ENCODE measurements at places on chromosomes 6 and 20.
A peak's percentile ranks its signal among the peaks of the same experiment; 100 is the strongest.

DNA sequence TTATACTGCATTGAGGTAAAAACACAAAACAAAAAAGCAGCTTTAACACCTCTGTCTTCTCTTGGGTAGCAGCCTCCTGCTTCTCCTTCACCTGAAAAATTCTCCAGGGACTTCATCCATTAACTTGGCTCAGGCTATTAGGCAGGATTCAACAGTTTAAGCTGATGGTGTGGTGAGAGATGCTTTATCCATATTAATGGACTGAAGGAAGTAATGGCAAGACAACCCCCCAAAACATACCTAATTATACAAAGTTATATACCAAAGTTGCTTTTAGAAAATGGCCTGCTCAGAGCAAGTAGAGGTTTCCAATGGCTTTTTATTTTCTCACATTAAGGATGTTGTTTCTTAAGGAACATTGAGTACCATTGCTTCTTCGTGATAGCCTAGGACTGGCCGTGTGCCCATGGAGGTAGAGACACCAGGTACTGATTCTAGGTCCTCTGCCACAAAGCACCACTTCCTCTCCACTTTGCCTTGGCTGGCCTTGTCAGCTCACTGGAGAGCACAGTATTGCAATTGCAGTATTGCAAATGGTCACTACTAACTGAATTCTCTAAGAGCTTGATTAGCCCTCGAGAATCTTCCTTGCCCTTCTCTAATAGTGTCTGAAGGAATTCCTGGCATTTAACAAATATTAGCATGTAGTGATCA, 7.3 kb downstream of the EDN1 start:
- no peak for DNase-seq

DNA sequence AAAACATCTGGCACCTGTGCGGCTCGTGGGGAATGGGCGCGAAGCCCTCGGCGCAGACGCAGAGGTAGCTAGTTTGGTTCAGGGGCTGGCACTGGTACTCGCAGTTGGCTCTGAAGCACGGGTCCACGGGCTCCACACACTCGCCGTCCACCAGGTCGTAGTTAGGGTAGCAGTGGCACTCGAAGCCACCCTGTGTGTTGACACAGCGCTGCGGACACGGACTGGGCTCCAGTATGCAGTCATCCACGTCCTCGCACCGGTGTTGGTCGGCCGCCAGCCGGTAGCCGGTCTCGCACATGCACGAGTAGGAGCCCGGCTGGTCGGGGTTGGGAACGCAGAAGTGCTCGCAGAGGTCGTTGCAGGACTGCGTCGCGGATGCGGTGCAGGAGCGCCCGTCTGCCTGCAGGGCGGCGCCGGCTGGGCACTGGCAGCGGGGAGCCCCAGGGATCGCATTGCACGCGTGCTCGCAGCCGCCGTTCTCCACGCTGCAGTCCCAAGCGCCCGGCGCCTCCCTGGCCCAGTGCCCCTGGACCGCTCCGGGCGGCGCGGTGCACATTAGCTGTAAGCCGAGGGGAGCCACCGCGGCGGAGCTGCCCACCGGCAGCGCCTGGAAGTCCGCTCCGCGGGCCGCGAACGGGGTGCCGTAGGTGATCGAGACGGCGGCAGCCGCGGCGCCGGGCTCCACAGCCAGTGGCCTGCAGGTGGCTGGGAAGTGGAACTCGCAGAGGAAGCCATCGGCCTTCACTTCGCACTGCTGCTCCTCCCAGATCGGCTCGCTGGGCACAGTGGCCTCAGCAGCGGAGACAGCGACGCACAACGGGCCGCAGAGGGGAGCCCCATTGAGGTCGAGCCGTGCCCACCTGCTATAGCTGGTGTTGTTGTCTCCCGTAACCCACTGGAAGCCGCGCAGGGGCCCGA, 930 bp downstream of the THBD start:
- DNase-seq, result no peak

GRCh38 chr6:119598883-119599282, 249.3 kb upstream of the MAN1A1 start:
- DNase-seq, result no peak

GRCh38 chr6:81763051-81763450, 10.6 kb upstream of the TENT5A start:
- no peak for DNase-seq

DNA sequence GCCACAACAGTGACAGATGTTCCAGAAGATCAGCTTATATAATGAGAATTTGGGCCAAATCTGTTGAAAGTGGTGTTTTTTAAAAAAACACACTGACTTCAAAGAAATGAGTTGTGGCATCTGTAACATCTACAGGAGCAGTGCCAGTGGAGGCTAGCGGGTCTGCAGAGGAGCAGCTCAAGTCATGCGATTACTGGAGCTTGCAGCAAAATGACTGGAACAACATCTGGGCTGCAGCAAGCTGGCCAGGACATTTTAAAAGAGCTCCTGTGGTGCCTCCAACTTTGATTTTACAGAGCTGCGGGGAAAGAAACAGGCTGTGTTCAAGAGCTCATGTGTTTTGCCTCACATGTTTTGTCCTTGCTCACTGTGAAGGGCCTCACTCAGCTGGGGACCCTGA, 57.2 kb downstream of the TBX18 start:
- DNase-seq, result no peak

GRCh38 chr20:35606127-35606526, 9.5 kb upstream of the SPAG4 start:
- no peak for DNase-seq

DNA sequence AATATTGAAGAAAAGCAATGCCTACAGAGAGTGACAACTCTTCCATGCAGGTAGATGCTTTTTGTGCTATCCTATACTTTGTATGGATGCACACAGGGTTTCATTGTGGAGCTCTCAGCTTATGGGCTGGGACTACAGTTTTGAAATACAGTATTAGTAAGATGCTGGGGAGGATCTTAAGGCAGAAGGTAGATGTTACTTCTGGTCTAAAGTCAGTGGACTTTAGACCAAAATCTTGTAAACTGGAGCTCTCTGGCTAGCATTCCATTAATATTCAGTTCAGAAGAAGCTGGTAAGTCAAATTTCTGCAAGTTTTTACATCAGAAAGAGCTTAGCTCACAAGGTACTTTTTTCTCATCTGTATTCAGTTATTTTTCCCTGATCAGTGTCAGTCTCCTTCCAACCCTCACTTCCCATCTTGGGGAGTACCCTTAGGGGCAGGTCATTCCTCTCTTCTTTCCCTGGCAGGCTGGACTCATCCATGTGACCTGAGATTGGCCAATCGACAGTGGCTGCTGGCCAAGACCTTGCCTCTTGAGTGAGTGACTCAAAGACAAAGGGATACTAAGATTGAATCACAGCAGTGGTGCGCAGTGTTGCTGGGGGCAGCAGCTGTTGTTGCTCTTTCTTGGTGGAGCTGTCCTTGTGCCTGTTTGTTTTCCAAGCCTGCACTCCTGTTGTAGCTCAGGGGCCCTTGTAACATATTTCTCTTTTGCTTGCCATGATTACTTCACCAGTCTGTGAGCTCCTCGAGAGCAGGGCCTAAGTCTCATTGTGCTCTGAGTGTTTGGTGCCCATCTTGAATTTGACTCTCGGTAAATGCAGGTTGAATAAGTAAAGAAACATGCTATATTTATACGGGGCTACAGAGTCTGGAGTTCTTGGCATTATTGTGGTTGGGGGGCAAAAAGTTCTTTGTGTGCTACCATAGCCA, 2.8 kb upstream of the PHF20 start:
- DNase-seq, result peak; percentile 28

DNA sequence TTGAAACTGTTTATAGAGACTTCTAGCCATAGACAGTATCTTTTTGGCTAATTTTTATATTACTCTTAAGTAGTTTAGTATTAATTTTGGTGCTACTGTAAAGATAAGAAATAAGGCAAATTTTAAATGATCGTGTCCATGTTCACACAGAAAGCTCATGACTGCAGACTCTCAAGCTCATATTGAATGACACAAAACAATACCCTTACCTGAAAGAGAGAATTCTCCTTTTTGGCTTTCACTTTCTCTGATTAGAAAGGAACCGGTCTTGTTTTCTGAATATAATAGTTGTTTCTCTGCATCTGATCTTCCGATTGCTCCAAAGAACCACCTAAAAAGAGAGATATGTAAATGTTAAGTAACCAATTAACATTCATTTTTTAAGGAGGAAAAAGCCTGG, 57.0 kb downstream of the FRK start:
- DNase-seq, result no peak

DNA sequence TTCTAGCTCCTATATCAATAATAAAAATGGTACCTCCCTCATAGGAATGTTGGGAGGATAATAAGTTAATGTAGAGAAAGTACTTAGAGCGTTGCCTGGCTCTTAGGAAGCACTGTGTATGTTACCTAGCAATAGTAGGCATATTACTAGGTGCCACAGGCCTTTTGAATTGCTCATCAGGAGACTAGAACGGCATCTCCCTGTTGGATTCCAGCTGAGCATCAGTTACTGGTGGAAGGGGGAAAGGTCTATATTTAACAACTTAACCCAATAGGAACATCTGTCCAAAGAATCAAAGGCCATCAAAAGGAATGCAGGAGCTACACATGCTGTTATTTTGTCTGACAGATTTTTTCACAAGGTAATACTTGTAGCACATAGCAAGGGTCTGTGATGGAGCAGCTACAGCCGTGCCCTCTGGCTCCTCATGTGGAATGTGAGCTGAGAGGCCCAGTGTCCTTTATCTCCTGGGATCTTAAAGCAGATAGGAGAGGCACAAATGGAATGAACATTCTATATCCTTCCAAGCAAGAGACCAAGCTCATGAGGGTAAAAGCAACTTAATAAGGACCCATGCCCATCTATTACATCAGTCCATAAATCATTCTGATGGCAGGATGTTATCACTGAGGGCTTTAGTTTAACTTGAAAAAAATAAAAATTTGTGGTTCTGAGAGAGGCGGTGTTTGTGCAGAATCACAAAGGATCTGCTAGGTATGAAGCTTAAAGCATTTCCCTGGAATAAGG, 184.9 kb upstream of the LAMP5 start:
- DNase-seq, result no peak

DNA sequence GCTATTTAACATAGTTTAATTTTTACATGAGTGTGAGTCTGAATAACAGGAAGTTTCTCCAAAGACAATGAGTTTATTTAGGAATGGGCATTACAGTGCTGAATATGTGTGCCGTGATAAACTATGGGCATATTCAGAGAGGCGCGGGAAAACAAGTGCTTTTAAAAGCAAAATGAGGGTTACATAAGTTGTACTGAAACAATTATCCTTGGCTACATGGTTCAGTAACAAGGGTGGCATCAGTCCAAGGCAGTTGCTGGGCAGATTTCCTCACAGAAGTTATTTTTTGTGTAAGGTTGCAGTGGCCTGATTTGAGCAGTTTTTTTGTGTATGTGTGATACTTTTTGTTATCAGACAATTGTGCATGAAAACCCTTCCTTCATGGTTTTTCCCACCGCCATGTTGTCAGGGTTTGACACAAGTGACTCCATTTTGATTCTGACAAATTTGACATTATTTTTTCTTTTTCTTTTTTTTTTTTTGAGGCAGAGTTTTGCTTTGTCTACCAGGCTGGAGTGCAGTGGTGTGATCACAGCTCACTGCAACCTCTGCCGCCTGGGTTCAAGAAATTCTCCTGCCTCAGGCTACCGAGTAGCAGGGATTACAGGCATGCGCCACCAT, 22.3 kb upstream of the PXDC1 start:
- DNase-seq, result no peak

DNA sequence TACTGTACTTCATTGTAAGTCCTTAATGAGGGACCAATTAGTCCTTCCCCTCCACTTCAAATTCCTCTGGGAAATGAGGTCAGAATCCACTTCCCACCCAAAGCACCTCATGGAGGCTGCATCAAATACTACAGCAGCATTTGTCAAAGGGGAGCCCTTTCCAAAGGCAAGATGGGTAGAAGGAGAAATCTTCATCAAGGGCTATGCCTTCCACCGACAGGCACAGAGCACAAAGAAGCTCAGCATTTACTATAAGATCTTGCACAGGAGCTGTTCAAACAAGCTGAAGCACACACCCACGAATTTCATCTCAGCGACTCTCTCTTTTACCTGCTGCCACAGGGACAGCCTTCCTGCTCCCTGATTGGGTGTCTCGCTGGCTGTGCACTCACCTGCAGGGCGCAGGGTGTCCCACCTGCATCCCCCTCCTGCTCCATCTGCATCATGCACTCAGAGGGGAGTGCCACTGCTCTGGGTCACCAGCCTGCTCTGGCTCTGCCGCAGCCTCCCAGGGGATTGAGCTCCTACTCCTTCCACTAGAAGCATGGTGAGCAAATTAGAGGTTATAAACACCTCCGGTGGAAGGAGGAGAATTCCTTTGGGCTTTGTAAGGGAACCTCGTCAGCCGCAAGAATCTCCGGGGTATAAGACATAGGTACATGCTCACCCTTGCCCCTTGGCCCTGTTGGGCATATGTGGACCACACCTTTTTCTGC, 164.5 kb downstream of the ATXN1 start:
- DNase-seq, result no peak

GRCh38 chr6:41182069-41183034, 18.6 kb downstream of the TREML2 start:
- peak; percentile 41 for DNase-seq

DNA sequence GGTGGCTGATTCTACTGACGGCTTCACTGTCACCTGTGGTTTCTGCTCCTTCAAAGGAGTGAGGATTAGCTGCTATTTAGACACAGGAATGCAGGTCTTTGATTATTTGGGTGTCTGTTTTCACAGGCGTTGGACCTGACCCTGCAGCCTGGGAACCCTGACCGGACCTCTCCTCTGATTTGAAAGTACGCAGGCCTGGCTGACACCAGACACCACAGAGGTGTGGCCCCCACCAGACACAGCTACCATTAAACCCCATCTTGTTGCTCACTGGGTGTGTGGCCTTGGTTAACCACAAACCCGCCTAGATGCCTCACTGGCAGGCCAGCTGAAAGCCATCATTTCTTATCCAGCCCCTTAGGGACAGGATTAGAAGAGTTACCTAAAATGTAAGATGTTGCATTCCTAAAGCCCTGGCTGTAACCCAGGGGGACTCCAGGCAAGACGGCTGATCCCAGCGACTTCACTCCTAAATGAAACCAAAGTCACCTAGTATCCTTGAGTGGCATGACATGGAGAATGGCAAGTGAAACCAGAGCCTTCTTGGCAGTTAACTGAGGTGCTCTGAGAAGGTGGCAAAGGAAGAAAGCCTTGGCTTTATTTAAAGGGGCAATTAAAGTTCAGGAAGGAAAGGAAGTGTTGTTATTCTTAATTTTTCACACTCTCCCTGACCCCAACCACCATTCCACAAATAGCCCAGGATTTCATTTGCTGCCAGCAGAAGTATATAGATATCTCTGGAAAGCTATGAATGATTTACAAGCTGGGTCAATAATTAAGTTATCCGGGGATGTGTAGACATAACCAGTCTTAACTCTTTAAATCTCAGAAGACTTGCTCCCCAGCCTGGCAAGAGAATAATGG, 169.9 kb downstream of the QRSL1 start:
- DNase-seq, result no peak

Data from activated naive CD4-positive, alpha-beta T cell treated with anti-CD3 and anti-CD28 coated beads, Interleukin-2, amount 50 U/mL, for 16 hours (primary cell).